ENCODE measurements at places on chromosomes 2 and 18.

DNA sequence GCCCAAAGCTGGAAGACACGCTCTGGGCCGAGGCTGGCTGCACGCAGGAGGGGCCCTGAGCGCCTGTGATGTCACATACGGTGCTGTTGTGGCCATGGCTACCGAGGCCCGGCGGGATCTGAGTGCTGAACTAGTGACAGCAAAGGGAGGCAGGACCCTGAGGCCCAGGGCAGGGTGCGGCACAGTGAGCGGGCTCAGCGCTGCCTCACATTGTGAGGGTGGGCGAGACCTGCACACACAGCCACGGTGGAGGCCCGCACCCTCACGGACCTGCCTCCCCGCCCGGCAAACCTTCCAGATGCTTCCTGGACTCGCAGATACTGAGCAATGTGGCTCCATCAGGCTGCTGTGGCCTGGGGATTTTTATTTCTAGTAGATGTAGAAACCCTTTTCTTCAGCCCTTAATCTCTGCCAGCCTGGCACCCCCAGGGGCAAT, 133.8 kb upstream of the CTDP1 start:
- no peak for DNase-seq

GRCh38 chr2:176584333-176584732, 315.1 kb downstream of the MTX2 start:
- DNase-seq = no peak

DNA sequence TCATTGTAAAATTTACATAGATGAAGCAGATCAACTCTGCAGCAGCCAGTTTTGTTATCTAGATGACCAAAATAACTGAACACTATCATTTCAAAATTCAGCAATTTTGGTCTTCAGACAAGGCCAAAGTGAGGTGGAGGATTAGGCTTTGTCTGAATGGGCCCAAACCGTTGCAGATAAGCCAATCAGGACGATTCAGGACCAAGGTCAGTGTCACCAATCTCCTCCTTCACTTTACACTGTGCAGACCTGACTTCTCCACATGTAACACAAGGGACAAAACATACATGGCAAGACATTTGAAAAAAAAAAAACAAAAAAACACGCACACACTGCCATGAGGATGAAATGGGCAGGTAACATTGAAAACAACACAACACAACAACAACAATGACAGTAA, 211.2 kb downstream of the NAPG start:
- DNase-seq = no peak

DNA sequence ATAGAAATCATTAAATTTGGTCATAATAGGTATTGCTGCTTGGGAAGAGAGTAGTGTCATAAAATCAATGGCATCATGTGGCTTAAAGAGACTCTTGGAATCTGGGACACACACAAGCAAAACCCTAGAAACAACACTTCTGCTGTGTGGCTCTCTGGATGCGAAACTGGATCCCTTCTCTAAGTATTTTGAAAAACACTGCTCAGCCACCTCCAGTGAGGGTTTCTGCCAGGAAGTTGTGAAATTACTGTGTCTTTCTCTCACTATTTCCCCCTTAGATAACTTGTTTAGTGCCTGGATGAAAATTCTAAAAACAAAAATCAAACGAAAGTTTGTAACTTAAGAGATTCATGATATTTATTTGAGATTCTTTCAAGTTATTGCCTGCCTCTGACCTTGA, 163.8 kb downstream of the RHBDD1 start:
- DNase-seq = no peak

- no peak for DNase-seq
Measured at GRCh38 chr2:151849413-151850010, 21.3 kb upstream of the ARL5A start.

DNA sequence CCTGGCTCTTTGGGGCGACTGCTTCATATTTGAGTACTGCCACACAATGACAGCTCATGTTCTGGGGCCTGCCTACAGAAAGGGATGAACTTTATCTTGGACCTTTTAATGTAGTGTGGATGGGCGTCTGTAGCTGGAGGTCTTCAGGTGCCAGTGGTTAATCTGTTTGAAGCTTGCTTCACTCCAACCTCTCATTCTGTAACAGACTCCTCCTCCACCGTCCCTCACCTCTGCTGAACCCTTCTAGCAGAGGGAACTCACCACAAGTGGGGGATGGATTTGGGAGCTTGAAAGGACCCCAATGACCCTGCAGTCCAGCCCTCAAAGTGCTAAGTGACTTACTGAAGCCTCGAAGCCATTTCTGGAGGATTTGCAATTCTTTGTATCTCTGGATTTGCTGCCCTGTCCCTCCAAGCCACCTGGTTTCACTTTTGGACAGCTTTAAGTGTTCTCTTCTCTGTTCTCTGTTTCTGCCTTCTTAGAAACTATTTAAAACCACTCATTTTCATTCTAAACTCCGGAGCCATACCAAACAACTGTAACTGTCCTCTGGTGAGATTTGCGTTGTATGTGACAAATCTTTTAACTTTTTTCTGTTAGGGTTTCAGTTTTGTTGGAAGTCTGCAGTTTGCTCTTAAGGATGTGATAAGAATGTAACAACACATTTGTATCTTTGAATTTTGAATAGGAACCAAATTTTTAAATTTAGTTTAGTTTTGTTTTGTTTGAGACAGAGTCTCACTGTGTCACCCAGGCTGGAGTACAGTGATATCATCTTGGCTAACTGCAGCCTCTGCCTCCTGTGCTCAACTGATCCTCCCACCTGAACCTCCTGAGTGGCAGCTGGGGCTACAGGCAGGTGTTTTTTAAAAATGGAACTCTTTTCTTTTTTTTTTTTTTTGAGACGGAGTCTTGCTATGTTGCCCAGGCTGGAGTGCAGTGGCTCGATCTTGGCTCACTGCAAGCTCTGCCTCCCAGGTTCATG, 37.0 kb upstream of the CASP8 start:
- DNase-seq = no peak

DNA sequence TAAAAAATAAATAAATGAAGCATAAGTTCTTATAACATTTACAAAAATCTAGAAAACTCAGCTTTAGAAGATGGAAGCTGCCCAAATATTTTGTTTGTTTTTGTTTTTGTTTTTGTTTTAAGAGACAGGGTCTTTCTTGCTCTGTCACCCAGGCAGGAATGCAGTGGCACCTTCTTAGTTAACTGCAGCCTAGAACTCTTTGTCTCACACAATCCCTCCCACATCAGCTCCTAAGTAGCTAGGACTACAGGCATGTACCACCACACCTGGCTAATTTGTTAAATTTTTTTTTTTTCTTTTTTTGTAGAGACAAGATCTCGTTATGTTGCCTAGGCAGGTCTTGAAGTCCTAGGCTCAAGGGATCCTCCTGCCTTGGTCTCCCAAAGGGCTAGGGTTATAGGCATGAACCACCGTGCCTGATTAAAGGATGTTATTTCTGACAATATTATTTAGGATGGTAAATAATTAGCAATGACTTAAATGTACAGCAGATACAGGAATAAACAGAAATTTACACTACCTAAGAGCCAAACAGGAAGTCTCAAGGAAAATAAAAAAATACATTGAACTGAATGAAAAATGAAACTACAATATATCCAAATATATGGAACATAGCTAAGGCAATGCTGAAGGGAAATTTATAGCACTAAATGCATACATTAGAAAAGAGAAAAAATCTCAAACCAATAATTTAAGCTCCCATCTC, 17.2 kb downstream of the SESTD1 start:
- no peak for DNase-seq

- DNase-seq = no peak
Measured at GRCh38 chr2:46708492-46708891, 207.1 kb downstream of the MCFD2 start.

DNA sequence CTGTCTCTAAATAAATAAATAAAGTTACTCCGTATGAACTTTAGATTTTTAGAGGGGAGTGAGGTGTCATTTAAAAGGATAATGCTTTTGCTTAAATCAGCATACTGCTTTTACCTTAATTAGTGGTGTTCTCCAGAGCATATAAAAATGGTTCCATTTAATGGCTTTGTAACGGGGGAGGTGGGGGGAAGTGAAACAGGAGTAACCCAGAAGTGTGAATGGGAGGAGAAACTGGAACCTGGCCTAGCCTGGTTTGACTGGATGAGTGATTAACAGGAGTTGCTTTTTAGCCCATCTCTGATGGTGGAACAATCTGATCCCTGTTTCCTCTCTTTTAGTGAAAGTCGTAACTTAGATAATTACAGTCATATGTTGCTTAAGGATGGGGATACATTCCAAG, 1.6 kb downstream of the CNDP2 start:
- DNase-seq = no peak

GRCh38 chr2:26608557-26608956, 32.6 kb downstream of the CIB4 start:
- DNase-seq = peak; percentile 11

- no peak for DNase-seq
Measured at GRCh38 chr18:79366177-79367094, 29.3 kb upstream of the NFATC1 start.

DNA sequence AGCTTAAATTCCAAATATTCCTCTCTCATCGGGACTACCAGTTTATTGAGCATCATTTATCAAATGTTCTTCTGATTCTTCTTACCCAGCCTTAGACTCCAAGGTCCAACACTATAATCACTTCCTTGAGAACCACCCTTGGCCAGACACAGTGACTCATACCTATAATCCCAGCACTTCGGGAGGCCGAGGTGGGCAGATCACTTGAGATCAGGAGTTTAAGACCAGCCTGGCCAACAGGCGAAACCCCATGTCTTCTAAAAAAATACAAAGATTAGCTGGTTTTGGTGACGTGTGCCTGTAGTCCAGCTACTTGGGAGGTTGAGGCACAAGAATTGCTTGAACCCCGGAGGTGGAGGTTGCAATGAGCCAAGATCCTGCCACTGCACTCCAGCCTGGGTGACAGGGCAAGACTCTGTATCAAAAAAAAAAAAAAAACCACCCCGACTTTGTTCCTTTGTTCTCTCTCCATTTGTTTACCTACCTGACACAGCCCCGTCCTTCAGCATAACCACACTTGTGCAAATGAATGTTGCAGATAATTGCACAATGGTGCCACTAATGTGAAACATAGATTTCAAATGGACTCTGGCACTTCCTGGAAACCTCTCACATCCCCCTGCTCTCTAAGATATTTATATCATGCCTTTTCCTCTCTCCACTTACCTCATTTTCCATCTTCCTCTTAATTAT, 38.9 kb upstream of the LPIN2 start:
- DNase-seq = no peak

DNA sequence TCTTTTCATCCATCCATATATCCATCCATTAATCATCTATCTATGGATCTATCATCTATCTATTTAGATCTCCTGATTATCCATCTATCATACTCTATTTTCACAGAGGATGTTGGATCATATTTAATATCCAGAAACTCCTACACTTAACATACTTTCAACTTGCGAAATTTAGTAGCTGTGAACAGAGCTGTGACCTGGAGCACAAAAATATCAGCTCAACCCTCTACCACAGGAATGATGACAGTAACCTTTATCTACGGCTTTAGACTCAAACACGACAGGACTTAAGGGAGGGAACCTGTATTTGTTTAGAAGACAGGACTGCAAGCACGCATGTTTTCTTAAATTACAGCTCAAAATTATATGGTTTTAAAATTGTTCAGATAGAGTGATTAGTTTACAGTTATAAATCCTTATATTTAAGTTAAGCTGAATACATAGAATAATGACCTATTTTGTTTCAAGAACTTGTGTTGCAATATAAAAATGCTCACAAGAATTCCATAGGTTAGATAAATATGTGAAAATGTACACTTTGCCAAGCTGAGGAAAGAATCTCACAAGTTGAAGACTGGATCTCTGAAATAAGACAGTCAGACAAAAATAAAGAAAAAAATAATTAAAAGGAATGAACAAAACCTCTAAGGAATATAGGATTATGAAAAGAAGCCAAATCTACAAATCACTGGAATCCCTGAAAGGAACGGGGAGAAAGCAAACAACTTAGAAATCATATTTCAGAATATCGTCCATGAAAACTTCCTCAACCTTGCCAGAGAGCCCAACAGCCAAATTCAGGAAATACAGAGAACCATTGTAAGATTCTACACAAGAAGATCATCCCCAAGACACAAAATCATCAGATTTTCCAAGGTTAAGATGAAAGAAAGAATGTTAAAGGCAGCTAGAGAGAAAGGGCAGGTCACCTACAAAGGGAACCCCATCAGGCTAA, 142.0 kb downstream of the COL6A3 start:
- no peak for DNase-seq

DNA sequence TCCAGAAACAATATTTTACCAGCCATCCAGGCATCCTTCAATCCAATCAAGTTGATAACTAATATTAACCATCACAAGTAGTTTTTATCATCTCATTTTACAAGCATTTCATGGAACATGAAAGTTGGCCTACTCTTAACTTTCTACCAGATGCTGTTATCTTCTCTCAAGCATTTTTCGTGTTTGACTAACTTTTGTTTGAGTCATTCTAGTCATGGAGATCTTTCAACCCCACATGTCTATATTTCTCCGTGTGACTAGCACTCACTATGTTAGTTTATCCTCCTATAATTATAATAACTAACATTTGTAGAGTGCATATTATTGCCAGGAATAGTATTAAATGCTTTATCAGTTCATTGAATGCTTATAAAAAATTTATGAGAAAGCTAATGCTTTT, 307.0 kb upstream of the CWC22 start:
- DNase-seq = no peak

- no peak for DNase-seq
Measured at GRCh38 chr2:8552293-8552801, 129.5 kb upstream of the ID2 start.

- no peak for DNase-seq
Measured at GRCh38 chr2:200786423-200786822, 25.3 kb upstream of the BZW1 start.

DNA sequence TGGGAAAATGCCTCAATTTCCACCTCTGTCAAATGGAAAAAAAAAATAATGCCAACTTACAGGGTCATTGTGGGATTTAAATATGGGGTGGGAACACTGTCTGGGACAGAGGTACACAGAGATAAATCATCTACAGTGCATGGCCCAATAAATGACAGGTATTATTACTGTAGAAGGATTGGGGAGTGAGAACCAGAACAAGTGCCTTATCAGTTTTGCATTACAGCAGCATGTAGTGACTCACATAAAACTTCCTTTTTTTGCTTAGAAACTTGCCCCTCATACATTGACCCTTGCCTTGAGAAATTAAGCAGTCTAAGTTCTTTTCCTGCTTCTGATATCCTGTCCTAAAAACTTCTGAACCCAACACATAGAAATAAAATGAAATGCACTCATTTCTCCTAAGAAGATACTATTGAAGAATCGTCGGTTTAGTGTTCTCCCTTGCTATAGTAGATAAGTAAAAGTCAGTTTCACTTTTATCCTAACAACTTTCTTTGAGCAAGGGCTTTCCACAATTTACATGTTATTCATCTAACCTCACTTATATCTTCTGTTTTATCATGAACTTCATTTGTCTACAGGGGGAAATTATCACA, 121.0 kb upstream of the HAAO start:
- no peak for DNase-seq

- DNase-seq = no peak
Measured at GRCh38 chr2:207269038-207269437, 103.3 kb upstream of the KLF7 start.

GRCh38 chr2:79612999-79613398, 100.1 kb downstream of the CTNNA2 start:
- DNase-seq = no peak

- no peak for DNase-seq
Measured at GRCh38 chr18:23523429-23524212, 20.3 kb downstream of the RMC1 start.

Data from CD4-positive, alpha-beta T cell treated with Interleukin-4 for 1 hour (primary cell).